Esophagus squamous epithelium (tissue), 5 donors: ENCODE measurements at places on chromosomes 5 and 9.

- DNase-seq, result no peak
Measured at GRCh38 chr9:120742951-120743416, 28.7 kb upstream of the MEGF9 start.

GRCh38 chr5:180628211-180628610 is 21.2 kb downstream of the FLT4 start:
- no peak for DNase-seq

- no peak for DNase-seq
Measured at GRCh38 chr5:138065102-138065501, 18.7 kb upstream of the WNT8A start.

- DNase-seq, result no peak
Measured at GRCh38 chr5:56631719-56632118, 183.6 kb upstream of the MAP3K1 start.

DNA sequence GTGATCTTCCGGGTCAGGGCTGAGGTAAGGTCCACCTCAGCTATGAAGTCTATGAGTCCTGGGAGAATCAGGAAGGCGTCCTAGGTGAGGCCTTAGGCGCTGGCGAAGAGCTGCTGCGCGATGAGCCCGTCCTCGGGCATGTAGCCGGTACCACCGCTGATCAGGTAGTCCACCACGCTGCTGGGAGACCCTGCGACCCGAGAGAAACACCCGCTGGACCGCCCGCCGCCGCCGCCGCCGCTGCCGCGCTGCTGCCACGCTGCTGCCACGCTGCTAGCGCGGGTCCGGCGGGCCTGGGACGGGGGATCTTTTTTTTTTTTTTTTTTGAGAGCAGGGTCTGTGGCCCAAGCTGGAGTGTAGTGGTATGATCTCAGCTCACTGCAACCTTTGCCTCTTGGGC is 8.0 kb upstream of the DCAF12 start:
- no peak for DNase-seq

GRCh38 chr9:127912882-127913281 is 4.0 kb downstream of the ST6GALNAC4 start:
- DNase-seq, result no peak

GRCh38 chr9:103277240-103277639 is 282.1 kb downstream of the CYLC2 start:
- DNase-seq, result no peak

DNA sequence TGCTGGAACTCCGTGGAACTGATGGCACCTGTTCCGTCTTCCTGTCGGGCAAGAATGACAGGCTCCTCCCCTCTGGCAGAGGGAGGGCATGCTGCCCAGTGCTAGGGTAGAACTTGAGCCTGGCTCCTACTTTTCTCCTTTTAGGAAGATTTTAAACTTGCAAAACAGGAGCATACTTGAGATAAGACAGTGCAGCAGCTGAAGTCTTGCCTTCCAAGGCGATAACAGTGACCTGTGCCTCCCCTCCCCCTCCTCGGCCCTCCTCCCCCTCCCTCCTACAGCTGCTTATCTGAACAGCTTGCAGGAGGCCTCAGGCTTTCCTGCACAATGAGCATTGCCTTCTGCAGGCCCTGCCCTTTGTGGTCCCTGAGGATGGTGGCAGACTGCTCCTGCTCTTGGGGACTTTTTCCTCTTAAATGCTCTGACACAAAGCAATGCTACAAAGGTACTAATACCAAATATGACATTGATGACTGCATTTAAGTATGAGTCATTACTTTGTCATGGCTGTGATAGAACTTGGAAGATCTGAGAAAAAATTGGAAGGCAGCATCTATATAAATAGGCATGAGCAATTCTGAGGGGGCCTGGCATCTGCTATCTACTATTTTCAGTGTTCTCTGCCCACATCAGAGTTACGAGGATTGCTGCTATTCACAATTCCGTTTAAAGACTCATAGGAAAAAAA is 2.0 kb downstream of the GADD45G start:
- DNase-seq, result no peak

GRCh38 chr9:72586388-72587130 is 65.2 kb downstream of the TMC1 start:
- no peak for DNase-seq

GRCh38 chr9:93233033-93233432 is 49.1 kb downstream of the WNK2 start:
- DNase-seq, result no peak

DNA sequence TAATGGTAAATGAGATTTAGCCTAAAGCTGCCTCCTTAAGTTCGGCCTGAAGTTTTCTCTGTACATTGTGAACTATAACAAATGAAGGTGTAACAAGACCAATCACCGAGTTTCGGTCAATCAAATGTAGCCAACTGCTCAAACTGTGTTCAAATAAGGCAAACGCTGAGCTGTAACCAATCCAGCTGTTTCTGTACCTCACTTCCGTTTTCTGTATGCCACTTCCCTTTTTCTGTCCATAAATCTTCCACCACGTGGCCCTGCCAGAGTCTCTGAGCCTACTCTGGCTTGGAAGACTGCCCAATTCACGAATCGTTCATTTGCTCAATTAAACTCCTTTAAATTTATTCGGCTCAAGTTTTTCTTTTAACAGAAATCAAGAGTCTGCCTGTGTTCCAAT is 193.5 kb upstream of the KLF9 start:
- DNase-seq, result no peak

GRCh38 chr5:175471196-175471595 is 7.2 kb upstream of the SFXN1 start:
- no peak for DNase-seq

DNA sequence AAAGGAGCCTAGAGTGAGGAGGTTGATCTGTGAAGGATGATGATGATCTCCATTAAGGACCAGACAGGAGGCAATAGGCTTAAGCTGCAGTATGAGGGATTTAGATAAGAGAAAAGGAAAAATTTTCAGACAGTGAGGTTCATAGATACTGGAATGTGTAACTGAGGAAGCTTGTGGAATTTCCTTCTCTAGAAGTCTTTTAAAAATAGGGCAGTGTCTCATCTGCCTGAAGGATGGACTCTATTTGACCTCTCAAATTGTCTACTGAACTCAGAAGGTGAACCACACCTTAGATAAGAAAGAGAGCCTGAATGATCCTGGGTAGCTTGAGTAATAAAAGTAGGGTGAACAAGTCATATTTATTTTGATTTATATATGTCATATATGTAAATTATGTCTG is 148.2 kb upstream of the CDKN2B start:
- DNase-seq, result no peak

- no peak for DNase-seq
Measured at GRCh38 chr5:4205398-4205797, 609.8 kb downstream of the IRX1 start.

GRCh38 chr9:37908283-37908682 is 4.4 kb upstream of the SLC25A51 start:
- DNase-seq, result no peak

DNA sequence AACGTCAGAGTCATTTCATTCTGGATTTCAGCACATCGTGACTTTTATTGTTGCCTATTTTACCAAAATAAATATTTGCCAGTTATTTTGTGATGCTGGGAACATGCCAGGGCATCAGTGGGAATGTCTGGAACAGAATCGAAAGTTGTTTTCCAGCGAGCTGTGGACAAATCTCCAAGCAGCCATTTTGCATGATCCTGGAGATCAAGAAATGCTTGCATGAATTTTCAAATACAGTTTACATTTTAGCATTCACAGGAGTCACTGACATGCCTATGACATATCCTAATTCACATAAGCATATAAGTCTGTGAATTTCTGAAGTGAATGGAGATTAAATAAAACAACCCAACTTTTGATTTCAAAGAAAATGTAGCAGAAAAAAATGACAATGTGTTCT is 119.4 kb downstream of the VCAN start:
- DNase-seq, result no peak

- no peak for DNase-seq
Measured at GRCh38 chr9:28539434-28540070, 966.3 kb upstream of the C9orf72 start.

- no peak for DNase-seq
Measured at GRCh38 chr9:17630531-17630949, 51.7 kb downstream of the SH3GL2 start.

DNA sequence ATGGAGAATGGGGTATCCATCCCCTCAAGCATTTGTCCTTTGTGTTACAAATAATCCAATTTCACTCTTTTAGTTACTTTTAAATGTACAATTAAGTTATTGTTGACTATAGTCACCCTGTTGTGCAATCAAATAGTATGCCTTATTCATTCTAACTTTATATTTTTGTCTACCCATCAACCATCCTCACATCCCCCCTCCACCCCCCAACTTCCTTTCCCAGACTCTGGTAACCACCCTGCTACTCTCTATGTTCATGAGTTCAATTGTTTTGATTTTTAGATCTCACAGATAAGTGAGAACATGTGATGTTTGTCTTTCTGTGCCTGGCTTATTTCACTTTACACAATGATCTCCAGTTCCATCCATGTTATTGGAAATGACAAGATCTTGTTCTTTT is 15.4 kb upstream of the RANBP17 start:
- no peak for DNase-seq

DNA sequence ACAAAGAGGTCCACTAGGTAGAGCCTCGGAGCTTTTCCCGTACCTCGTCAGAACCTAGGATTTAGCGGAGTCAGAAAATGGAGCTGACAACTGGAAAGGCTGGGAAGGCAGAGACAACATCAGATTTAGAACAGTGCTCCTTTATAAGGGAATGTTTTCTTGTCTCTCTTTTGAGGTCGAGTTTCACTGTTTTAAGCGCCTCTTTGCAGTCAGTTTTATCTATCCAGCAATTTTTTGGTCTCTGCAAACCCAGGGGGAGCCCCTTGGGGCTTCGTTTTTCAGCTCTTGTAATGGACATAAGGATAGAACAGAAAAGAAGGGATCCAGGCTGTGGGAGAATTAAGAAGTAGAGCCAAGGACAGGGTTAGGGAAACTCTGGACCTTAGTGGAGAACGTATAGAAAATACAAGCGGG is 80.5 kb downstream of the FNBP1 start:
- no peak for DNase-seq

GRCh38 chr5:126452477-126452876 is 29.3 kb downstream of the GRAMD2B start:
- DNase-seq, result no peak

GRCh38 chr9:109880276-109881169 is 100.5 kb downstream of the PALM2AKAP2 start:
- DNase-seq, result no peak

DNA sequence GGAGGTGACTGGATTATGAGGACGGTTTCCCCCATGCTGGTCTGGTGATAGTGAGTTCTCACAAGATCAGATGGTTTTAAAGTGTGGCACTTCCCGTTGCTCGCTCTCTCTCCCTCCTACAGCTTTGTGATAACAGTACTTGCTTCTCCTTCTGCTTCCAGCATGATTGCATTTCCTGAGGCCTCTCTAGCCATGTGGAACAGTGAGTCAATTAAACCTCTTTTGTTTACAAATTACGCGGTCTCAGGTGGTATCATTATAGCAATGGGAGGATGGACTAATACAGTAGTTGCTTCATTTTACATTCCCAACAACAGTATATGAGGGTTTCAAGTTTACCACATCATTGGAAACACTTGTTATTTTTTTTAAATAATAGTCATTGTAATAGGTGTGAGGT is 937.3 kb upstream of the ARRDC3 start:
- no peak for DNase-seq

DNA sequence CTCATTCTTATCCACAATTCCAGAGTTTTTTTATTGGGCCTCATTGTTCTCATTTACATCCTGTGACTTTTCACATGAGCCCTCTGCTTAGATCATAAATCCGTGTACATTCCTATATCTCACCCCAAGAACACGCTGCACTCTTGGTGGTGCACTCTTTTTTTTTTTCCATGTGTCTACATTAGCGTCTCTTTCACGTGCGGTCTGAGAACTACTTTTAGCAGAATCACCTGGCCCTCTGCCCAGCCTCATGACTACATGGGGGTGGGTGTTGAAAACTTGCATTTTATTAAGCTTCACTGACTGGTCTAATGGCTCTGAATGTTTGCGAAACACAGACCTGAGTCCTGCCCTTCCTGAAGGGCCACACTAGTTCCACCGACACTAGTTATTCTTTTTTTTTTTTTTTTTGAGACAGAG is 18.6 kb downstream of the C9orf57 start:
- no peak for DNase-seq

DNA sequence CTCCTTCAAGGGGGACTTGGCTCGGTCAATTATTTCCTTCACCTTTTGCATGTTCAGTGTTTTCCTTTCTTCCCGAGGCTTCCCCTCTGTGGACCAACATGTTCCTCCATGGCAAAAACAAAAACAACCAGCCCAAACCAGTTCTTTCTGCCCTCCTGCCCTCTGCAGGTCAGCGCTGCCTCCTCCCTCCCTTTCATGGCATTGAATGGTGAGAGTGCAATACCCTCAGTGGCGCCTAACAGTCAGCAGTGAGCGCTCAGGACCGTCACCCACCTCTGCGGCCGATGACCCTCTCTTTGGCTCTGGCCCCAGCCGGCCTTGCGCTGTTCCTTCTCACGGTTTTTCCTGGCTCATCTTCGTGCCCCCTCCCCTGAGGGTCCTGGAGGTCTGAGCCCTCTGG is 34.4 kb upstream of the GNE start:
- no peak for DNase-seq

DNA sequence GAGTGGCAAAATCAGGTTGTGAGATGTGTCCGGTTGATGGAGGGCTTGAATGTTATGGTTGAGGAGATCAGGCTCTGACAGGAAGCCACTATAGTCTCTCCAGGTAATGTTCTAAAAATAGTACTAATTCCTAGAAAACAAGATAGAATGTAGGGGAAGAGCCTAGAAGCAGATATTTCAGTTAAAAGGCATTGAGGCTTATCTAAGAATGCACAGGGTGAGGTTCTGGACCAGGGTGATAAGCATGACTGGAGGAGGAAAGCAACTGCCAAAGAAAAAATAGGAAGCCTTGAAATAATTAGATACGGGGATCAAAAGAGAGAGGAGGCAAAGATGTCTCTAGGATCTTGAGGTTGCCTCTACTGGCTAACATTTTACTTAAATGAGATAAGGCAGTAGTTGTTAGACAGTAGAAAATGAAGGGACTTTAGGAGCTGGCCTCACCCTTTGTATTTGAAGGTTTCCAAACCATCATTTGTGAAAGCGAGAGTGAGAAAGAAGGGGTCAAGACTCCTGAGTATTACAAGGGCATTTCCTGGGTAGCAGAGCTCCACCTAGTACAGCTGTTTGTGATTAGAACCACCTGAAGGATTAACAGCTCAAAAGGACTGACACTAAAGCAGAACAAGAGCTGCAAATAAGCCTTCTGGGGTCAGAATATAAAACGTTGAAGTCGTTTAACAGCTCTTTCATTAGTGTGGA is 15.4 kb upstream of the ARL15 start:
- no peak for DNase-seq

DNA sequence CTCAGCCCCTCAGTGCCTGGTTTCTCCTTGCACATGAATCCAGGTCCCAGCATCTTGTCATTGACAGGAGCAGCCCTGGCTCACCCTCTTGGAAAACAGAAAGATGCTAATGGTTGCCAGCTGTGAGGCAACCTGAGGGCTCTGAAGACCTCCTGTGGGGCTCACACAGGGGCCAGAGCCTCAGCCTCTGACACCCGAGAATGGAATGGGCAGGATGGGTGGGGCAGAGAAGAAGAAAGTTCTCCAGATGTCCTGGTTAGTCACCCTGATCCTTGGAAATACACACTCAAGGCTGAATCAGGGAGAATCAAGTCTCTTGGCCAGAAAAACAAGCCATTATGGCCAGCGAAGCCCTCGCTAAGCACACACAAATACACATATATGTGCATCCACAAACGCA is 32.3 kb upstream of the SPATA31E1 start:
- DNase-seq, result no peak

- no peak for DNase-seq
Measured at GRCh38 chr5:15234366-15234765, 265.6 kb upstream of the FBXL7 start.

GRCh38 chr5:149807176-149807575 is 77.1 kb downstream of the PPARGC1B start:
- DNase-seq, result no peak

GRCh38 chr5:119067450-119067849 is 3.4 kb upstream of the DMXL1 start:
- no peak for DNase-seq
